ENCODE measurements at places on chromosomes 1 and 21.

DNA sequence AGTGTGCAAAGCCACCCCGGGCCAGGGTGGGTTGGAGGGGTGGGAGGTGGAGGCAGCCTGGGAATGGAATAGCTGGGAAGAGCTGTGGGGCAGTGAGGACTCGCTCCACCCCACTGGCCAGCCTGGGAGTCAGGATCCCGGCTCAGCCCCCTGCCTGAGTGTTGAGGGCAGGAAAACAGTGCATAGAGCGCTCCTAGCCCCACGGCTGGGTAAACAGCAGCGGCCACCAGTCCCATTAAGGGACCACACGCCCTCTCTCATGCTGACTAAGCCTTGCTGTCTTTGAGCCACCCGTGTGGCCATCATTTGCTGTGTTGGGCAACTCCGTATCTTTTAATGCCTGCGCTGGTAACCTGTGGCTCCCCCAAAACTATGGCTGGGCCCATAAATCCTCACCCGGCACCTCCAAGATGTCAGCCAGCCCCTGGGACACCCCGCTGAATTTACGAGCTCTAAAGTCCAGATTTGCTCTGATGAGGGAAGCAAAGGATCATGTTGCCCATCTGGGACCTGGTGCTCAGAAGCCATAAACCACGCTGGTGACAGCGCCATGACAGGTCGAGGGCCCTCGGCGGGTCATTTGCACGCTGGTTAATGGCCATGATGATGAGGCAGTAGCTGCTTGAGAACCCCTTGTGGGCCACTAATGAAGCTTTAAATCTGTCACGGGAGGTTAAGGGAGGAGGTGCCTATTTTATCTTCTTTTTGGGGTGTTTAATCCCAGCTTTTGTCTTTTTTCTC is 34.9 kb downstream of the SYF2 start:
- DNase-seq, result no peak

DNA sequence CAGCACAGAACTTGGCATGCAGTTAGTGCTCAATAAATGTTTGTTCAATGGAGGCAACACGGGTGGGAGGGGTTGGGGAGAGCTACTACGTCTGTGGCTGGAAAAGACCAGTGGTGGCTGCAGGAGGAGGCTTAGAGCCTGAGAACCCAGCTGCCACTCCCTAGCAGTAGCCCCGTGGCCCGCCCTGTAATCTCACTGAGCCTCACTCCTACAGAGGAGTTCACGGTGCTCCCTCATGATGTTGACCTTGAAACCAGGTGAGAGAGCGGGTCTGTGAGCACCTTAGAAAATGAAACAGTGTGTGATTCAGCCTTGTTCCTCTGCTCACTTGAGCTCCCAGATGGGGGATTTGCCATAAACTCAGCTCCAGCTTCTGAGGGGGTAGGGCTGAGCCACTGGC is 299.6 kb downstream of the NPHP4 start:
- no peak for DNase-seq

DNA sequence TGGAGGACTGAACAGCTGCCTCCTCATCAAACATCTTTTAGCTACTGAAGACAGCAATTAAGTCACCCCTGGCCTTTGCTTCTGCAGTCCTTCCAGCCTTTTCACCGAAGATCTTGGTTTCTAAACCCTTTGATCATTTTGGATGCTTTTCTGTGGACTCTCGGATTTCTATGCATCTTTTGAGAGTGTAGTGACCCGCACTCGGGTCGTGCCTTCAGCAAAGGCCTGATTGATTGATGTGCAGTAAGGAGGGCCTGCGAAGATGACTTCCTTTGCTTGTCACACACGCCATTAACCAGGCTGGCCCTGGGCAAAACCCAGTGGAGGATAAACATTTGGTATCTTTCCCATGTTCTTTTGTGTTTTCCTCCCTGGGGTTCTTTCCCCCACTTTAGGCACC is 157.5 kb upstream of the CD34 start:
- no peak for DNase-seq

DNA sequence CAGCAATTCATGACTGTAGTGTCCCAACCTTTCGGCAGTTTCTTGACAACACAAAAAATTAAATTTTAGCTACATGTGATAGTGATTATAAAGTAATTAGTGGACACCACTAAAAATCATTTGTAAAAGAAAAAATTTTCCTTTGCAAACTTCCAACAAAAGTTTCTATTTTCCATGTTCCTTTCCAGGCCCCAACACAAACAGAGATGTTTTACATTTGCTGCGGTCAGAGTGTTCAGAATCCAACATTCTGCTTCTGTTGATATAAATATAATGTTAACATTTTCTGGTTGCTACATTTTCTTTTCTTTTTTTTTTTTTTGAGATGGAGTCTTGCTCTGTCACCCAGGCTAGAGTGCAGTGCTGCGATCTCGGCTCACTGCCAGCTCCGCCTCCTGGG is 54.9 kb upstream of the WLS start:
- no peak for DNase-seq

DNA sequence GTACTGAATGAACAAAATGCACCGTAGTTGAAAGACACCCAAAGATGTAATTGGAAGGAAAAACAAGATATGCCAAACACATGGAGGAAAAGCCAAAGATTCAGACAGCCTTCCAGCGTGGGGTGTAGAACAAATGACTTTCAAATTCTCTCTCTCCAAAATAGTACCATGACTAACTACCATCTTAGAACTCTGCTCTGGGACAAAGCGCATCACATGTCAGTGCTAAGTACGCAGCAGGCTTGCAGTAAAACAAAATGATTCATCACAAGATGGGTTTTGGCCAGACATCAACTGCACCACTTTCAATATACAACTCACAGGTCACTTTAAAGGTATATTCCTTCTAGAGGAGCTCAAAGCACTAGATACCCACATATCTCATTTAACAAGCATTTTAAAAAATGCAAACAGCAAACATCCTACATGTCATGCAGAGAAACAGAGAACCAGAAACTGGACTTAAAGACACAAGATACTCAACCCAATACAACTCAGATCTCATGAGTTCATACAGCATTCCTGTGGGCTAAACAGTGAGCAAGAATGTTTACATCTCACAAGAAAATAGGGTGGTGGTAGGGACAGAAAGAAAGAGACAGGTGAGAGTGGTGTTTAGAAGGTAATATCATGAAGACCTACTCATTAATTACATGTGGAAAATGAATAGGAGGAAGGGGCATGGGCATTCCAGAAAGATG is 75.7 kb downstream of the BCAR3 start:
- DNase-seq, result peak; percentile 91

DNA sequence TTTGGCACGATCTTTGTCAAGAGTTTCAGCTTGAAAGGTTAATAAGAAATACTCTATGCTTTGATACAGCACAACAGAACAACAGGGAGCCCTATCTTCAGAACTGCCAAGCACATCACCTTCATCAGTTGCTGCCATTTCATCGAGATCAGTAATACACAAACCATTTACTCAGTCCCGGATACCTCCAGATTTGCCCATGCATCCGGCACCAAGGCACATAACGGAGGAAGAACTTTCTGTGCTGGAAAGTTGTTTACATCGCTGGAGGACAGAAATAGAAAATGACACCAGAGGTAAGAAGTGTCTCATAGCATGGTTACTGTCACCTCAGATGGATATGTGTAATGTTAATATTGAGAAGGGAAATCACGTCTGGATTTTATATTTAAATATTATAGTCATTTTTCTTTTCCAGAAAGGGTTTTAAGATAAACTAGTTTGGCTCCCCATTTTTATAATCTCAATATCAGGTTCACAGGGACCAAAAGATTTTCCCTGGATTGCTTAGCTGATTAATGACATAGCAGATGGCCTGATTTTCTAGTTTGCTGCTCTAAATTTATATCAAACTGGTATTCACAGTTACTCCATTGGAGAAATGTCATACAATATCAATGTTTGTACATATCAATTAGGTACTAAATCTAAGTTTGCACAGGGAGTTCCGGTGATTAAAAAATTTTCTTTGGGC is 97.3 kb downstream of the USP25 start:
- DNase-seq, result no peak
